ENCODE measurements at places on chromosomes 3 and 15.

- peak; percentile 54 for DNase-seq
These were observed at the start of gene ABHD14A for GRCh38 chr3:51974963-51975851. ABHD14A (plus strand) TSS chr3:51975064; CDS start chr3:51975136, 72 bp downstream.

GRCh38 chr15:55990998-55991397 lies 2.4 kb downstream of the NEDD4 start:
- no peak for DNase-seq

DNA sequence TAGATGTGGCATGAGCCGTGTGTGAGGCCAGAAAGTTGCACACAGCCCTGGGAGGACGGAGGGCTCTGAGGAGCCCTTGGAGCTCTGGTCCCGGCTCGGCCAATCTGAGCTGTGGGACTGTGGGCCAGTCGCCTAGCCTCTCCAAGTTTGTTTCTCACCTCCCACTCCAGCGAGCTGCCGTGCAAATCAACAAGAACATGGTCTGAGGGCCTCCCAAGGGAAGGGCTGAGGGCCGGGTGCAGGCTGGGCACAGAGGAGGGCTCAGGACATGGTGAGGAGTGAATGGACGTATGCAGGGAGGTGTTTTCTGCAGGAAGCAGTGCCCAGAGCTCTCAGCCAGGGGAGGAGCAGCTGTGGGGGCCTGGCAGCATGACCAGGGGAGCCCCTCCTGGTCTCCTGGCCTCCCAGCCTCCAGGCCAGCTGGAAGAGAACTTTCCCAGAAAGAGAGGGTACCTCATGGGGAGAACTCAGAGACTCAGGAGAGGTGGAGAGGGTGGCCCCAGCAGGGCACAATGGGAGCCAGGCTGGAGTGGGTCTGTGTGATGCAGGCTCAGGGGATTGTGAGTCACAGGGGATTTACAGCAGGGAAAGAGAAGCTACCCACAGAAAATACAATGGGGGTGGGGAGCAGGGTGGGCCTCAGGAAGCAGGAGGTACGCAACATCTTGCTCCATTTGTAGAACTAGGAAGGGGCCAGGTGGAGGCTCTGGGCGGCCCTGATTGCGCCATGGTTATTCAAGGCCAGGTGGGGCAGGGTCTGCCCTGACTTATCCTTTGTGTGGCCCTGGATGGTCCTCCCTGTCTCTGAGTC lies 24.8 kb downstream of the PSTPIP1 start:
- peak; percentile 37 for DNase-seq

DNA sequence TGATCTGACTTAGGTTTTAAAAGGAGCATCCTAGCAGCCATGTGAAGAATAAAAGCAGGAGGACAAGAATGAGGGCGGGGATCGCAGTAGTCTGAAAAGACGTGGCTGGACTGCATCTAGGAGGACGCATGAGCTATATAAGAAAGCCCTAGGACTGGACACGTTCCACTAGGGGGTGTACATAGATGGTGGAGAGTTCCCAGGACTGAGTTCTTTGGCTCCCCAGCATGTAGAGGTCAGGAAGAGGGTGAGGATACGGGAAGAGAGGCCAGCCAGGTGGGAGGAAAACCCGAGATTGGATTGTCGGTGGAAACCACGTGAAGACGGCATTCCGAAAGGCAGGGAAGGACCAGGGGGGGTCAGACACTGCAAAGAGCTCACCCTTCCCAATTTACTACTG lies 64.2 kb upstream of the CFAP161 start:
- no peak for DNase-seq

DNA sequence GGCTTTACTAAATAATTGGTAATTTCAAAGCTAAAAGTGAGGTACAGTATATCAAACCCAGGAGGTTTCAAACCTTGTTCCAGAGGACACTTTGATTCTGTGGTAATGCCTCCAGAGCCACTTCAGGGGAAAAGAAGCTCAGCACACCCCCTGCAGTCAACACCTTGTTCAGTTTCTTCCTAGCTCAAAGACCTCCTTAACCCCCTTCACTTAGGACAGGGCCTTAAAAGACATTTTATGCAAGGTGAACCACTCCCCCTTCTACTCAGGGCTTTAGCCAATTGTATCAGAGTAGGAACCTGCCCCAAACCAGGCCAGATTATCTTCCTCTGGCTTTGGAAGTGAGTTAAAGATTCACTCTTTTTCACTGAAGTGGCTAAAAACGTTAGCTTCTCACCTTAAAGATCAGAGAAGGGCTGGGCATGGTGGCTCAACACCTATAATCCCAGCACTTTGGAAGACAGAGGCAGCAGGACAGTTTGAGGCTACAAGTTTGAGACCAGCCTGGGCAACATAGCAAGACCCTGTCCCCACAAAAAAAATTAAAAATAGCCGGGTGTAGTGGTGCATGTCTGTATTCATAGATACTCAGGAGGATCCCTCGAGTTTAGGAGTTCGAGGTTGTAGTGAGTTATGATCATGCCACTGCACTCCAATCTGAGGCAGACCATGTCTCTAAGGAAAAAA lies 3.4 kb downstream of the DENND6A start:
- DNase-seq, result no peak

GRCh38 chr15:67175643-67176071 lies 78.8 kb downstream of the AAGAB start:
- peak; percentile 21 for DNase-seq

GRCh38 chr3:189529468-189529867 lies 101.7 kb upstream of the TP63 start:
- DNase-seq, result peak; percentile 1

DNA sequence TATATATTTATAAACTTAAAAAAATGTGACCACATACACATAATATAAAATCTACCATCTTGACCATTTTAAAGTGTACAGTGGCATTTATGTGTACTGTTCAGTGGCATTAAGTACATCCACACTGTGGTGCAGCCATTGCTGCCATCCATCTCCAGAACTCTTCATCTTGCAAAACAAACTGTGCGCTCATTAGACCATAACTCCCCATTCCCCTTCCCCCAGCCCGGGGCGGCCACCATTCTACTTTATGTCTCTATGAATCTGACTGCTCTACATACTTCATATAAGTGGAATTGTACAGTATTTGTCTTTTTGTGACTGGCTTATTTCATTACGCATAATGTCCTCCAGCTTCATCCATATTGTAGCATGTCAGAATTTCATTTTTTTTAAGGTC lies 47.8 kb downstream of the CTXND1 start:
- DNase-seq, result no peak

DNA sequence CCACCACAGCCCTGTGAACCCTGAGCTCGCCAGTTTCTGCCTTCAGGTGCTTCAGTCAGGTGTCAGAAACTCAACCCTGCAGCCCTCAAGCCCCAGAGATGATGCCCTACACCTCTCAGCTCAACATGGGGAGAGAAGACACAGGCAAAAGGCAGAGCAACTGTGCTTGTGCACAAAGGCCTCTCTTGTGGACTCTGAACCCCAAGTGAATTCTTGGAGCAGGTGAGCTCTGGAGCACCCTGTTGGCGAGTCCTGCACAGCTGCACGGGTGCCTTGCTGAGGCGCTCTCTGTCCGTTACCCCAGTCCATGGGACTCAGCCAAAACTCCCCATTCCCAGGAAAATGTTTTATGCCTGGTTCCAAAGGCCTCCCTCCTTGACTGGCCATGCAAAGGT lies 197.0 kb downstream of the KLF13 start:
- no peak for DNase-seq

- no peak for DNase-seq
These were observed 377.0 kb downstream of the FEZF2 start for GRCh38 chr3:61996366-61996765.

DNA sequence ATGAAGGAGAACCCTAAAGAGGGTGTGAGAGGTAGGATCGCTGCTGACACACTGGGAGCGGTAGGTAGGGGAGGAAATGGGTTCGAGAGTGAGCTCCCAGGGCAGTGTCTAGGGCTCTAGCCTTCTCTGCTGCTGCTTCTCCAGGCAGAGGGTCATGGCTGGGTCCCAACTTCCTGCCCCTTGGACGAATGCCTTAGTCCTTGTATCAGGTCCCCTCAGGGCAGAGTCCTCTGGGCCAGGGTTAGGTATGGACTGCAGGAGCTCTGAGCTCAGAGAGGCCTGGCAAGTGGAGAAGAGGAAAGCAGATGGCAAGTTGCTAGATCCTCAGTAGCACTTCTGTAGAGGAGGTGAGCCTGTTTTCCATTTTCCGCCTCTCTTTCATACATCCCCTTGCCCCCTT lies 2.9 kb downstream of the CORO2B start:
- DNase-seq, result no peak

DNA sequence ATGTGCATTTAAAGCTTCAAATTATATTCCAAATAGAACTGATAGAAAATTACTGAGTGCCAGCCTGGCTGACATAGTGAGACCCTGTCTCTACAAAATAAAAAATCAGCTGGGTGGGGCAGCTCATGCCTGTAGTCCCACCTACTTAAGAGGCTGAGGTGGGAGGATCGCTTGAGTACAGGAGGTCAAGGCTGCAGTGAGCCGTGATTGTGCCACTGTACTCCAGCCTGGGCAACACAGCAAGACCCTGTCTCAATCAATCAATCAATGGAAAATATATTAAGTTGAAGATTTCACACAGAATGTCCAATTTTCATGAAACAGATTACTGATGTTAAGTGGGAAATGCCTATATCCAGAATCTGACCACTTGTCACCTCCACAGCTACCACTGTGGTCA lies 4.1 kb downstream of the MON1A start:
- DNase-seq, result no peak

- no peak for DNase-seq
These were observed 332.4 kb upstream of the TLE3 start for GRCh38 chr15:70430069-70430468.

- no peak for DNase-seq
These were observed 326.3 kb upstream of the NR2E3 start for GRCh38 chr15:71484080-71484479.

DNA sequence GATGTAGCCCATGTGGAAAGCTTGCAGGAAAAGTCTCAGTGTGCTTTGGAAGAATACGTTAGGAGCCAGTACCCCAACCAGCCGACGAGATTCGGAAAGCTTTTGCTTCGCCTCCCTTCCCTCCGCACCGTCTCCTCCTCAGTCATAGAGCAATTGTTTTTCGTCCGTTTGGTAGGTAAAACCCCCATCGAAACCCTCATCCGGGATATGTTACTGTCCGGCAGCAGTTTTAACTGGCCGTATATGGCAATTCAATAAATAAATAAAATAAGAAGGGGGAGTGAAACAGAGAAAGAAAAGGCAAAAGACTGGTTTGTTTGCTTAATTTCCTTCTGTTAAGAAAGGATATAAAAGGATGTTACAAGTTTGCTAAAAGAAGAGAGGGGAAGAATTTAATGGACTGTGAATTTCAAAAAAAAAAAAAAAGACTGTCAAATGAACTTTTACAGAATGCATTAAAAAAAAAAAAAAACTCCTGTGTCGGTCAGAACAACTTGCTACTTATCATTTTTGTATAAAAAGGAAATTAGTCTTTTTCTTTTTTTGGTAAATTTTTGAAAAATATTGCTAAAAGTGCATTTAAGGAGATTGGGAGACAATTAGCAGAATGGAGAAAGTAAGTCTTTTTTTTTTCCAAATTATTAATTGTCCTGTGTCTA lies 7.0 kb downstream of the NR2F2 start:
- no peak for DNase-seq

- DNase-seq, result no peak
These were observed 287.7 kb downstream of the RORA start for GRCh38 chr15:60941448-60941847.

- DNase-seq, result no peak
These were observed 352.6 kb upstream of the NDN start for GRCh38 chr15:24039683-24040082.

DNA sequence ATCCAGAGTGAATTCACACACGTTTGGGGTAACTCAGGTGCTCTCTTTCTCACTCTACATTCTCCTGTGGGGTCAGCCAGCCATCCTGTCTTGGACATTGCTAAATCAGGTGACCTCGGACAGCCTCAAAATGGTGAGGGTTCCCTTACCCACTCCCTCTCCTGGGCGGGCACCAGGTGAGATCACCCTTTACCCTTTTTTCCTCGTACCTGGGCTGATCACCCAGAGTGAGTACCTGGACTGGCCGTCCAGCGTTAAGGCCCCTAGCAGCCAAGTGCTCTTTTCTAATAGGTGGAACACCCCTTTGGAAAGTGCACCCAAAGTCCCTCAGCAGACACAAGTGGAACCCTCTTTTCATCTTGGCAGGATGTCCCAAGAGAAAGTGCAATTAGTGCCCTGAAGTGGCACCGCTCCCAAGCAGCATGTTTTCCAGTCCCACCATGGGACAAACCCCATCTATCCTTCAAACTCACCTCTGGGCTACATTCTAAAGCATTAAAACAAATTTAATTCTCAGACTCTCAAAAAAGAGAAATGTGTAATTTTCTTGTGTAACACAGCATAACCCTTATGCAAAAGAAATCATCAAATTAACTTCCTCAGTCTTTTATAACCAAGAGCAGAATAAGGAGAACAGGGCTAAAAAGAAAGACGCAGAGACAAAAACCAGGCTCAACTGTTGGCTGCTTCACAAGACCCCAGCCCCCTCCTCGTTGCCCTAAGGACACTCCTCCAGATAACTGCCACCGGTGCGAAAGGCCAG lies 20.7 kb downstream of the TRANK1 start:
- DNase-seq, result no peak

DNA sequence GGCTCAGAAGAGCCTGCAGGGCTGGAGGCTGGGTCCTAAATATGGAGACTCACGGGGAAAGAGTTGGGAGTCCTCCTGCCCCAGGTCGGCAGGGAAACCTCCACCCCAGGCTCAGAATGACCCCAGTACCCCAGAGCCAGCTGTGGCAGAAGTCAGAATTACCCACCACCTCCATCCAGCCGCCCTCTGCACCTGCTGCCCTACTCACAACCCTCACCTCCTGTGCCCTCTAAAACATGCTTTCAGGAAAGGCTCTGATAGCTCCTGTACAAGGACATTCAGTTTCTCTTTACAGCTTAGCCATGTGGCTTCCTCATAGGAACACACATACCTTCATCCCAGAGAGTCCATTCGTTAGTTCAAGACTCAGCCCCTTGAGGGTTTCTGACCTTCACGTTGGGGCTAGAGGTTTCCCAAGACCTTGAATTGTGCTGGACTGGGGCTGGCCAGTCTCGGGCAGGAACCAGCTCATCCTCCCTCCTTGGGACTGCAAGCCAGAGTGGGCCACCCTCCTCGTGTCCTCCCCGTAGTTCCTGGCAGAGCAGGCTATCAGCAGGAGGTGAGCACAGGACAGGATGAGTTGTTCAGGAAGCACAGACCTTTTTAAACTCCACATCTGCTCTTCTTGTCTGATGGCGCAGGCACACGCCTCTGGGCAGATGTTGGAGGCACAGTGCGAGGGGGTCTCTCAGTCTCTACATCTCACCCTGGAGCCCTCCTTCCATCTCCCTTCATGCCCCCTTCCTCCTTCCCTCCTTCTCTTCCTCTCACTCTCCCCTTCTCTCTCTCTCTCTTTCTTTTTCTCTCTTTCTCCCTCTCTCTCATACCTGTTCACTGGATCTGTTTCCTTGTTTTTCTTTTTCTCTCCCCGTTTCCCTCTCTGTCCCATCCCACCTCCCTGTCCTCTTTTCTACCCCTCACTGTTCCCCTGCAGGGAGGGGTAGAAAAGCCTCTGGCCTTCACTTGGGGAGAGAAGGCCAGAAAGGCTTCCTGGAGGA lies 55.9 kb upstream of the NR2C2 start:
- DNase-seq, result no peak

DNA sequence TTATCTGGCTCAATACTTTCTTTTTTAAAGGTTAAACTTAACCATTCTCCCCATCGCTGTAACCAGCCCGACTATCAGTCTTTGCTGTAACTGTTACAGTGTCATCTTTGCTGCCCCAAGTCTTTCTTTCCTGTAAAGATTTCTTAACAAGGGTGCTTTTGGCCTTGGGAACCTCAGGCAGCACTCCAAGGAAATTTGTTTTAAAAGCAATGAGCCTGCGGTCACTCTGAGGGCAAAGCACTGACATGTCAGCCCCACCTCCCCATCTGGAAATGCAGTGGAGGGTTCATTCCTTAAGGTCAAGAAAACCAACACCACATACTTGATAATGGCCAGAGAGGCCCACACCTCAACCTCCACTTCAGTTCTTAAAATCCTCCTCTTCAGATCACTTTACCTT lies 3.2 kb downstream of the TRANK1 start:
- DNase-seq, result no peak
